ENCODE measurements at places on chromosomes 2 and 18. TPM values are rescaled to one million over a fixed set of nuclear protein-coding genes. Genes with fewer than 3 reads are reported as not detected.

- no peak for DNase-seq
Observed at GRCh38 chr2:68426848-68427579, 40.1 kb downstream of the FBXO48 start.

- DNase-seq: no peak
Observed at GRCh38 chr2:28601616-28602015, 105.8 kb downstream of the PLB1 start.

GRCh38 chr2:162082681-162083080, 8.7 kb upstream of the DPP4 start:
- DNase-seq: no peak

RNU2-63P gene
- total RNA-seq: not detected

GRCh38 chr2:124542932-124543640, 518.0 kb downstream of the CNTNAP5 start:
- no peak for DNase-seq

HOXD12 gene
- total RNA-seq: not detected

- no peak for DNase-seq
Observed at GRCh38 chr2:109155553-109156451, 26.8 kb downstream of the SH3RF3 start.

SCYGR4 gene
- not detected for total RNA-seq

KCNJ3 gene
- total RNA-seq: 0.08 TPM

IL37 gene
- total RNA-seq: 132 TPM

TEX44 gene
- not detected for total RNA-seq

DNA sequence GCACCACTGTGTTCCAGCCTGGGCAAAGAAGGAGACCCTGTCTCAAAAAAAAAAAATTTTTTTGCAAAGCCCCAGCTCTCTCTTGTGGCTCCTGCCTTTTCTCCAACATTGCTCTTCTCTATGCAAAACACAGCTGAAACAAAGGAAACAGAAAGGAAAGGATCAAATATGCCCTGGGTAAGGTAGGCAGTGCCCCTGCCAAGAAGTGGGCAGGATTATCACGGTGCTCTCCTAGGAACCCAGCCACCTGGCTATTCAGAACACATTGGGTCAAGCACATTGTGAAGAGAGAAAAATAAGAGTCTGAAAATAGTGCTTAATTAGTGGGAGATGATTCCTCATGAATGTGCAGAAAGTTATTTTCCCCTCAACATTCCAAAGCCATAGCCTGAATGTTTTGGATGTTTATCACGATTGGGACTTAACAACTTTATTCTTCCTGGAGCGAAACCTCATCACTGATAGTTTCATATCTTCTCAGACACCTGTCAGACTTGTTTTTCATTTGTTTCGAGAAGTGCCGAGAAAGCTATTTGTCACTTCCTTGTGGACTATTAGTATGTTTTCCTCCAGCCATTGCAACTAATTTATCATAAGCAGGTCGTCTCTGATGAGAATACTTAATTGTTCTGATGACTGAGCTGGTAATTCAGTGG, 42.7 kb upstream of the RPL31 start:
- no peak for DNase-seq

IL1R2 gene
- 62.4 TPM for total RNA-seq

TMEM163 gene
- not detected for total RNA-seq

GALNT3 gene
- 30.9 TPM for total RNA-seq

SLC4A5 gene
- total RNA-seq: 5.6 TPM

DNA sequence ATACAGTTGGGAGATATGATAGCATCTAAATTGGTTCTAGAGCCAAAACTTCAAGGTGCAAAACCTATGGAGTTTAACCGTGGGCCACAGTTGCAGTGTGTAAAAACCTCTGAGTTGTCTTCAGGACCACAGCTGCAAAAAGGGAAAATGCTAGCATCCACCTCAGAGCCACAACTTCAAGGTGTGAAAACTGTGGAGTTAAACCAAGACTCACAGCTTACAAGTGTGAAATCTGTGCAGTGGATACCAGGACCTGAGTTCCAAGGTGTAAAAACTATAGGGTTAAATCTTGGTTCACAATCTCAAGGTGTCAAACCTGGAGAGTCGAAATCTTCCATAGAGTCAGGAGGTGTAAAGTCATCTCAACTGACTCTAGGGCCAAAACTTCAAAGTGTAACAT, 10.4 kb upstream of the ZNF512 start:
- DNase-seq: no peak

DNA sequence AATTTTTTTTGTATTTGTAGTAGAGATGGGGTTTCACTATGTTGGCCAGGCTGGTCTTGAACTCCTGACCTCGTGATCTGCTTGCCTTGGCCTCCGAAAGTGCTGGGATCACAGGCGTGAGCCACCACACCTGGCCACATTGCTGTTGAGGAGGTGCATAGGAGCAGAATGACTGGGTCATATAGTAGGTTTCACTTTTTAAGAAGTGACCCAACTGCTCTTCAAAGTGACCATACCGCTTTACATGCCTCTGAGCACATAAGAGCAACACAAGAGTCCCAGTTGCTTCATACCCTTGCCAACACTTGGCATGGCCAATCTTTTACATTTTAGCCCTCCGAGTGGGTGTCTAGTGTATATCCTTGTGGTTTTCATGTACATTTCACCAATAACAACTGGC, 28.9 kb downstream of the RRM2 start:
- DNase-seq: no peak

- no peak for DNase-seq
Observed at GRCh38 chr2:224611938-224612337, 26.8 kb upstream of the CUL3 start.

DNA sequence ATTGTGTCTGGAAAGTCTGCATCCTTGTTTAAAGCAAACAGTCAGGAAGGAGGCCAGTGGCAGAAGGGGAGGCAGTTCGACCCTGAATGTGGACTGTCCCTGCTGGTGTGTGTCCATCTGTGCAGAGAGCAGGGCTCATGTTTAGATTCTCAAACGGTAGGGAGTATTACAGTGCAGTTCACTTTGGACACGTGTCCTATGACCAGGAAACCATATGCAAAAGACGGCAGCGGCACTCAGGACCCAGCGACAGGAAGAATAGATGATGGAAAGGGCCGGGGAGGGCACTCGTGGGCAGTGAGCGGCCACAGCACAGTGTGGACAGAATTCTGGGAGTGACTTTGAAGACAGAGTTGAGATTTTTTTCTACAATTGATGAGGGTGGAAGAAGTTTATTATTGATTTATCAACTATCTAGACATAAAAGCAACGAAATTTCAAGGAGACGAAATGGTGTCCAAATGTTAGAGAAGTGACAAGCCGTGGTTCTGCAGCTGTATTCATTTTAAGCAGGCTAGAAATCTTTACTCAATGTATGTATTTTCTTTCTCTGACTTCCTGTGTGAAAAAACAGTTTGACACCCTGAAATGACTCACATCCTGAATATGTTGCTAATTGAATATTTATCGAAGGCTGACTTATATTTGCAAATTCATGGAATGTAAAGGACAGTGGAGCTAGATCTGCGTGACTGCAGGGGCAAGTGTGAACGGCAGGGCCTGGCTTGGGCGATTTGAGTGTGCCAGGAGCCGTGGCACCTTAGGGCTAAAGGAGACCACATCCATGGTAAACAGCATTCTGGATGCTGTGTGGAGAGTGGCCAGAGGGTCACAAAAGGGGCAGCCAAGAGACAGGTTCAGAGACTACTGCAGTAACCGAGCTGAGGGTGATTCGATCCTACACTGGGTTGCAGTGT, 214.2 kb downstream of the PTGR3 start:
- no peak for DNase-seq

- no peak for DNase-seq
Observed at GRCh38 chr2:86027922-86028765, 77.5 kb downstream of the POLR1A start.

DNA sequence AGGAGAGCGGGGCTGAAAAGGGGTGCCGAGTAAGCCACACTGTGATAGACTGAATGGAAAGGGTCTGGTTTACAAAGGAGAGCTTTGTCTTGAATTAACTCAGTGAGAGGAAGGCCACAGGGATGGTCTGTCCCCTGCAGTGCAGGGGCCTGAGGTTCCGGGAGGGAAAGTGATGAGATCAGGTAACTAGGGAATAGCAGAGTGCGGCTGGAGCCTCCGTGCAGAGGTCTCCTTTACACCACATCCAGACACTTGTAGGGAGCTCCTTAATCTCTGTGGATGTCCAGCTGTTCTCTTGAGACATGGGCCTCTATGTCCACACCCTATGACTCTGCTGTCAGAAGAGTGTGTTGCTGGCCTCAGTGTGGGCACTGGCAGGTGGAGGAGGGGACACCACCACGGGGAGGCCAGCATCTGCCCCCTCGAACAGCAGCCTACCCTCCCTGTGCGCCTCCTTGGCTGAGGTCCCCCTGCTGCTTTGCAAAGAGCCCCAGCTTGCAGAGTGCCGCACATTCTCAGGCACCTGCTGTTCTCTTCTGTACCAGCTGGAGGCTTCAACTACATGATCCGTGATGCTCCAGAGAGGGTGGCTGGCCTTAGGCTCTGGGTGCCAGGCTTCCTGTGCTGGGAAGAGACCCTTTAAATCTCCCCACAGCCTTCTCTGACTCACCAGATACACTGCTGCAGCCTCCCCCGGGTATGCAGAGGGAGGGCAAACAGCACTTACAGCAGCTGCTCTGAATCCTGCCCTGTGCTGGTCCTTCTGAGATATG, 25.9 kb downstream of the ENOSF1 start:
- DNase-seq: no peak

GRCh38 chr18:12598181-12598930, 59.6 kb downstream of the SPIRE1 start:
- no peak for DNase-seq

VAMP8 gene
- total RNA-seq: 207 TPM

CNOT9 gene
- total RNA-seq: 30.1 TPM

MERTK gene
- 3.4 TPM for total RNA-seq

COLEC12 gene
- 14.5 TPM for total RNA-seq

DNA sequence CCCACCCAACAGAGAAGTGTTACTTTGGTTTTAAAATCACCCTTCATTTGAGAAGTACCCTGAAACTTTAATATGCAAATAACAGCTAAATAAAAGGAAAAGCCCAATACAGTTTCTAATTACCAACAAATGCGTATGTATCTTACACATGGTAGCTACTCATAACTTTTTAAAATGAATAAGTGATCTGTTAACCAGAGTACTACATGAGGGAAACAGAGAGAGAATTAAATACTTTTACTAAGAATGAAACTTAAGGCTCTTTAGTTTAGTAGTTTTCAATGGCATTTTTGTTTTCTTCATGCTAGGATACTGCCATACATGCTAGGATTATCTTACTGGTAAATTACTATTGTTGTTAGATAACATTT, 39.1 kb upstream of the NABP1 start:
- no peak for DNase-seq

LDLRAD4 gene
- total RNA-seq: 2.7 TPM

SOWAHC gene
- 82.3 TPM for total RNA-seq

- peak; percentile 70 for DNase-seq
Observed at GRCh38 chr2:23703037-23703582, 223.8 kb downstream of the ATAD2B start.

DNA sequence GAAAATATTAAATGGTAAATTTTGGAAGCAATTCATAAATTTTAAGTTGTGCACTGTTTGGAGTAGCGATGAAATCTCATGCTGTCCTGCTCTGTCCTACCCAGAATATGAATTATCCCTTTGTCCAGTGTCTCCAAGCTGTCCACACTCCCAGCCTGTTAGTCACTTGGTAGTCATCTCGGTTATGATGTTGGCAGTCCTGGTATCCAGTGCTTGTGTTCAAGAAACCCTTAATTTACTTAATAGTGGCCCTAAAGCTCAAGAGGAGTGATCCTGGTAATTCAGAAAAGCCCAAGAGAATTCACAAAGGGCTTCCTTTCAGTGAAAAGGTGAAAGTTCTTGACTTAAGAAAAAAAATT, 71.8 kb upstream of the STAM2 start:
- no peak for DNase-seq

OR6B2 gene
- total RNA-seq: not detected

CDH19 gene
- 9.5 TPM for total RNA-seq

DNA sequence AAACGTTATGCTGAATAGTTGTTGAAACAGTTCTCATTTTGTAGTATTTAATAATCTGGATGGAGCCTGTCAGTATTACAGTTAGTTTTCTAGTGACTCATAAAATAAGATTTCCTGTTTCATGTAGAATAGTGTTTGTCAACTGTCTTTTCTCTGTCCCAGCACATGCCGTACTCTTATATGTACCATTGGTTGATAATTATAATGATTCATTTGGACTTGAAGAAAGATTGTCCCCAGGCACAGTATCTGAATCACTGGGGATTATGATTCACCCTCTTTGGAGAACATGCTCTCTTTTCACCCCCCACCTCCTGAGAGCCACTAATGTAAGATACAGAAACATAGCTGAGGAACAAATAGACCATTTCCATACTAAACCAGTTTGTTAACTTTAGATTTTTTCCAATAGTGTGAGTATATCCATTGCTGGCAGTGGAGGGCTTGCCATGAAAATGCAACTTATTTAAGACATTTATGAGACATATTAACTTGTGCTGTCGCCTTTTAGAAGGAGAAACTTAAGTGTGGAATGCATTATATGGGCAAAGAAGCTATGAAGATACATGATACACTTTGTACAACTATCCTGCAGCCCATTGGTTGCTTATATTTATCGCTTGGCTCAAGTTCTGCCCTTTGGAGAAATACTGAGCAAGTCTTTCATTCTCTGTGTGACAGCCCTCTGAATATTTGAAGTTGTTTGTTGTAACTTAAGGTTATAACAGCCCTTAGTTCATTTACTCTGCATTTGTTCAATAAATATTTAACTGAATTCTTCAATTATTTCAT, 12.4 kb downstream of the COPS8 start:
- peak; percentile 58 for DNase-seq

GRCh38 chr18:12361770-12362378, 15.2 kb downstream of the AFG3L2 start:
- DNase-seq: no peak

- DNase-seq: no peak
Observed at GRCh38 chr2:224975761-224976160, 66.5 kb downstream of the DOCK10 start.

GRCh38 chr2:126300348-126300747, 355.6 kb upstream of the GYPC start:
- DNase-seq: no peak

FANCL gene
- 9.4 TPM for total RNA-seq

GRCh38 chr2:213162516-213163118, 11.2 kb upstream of the IKZF2 start:
- DNase-seq: no peak

DNA sequence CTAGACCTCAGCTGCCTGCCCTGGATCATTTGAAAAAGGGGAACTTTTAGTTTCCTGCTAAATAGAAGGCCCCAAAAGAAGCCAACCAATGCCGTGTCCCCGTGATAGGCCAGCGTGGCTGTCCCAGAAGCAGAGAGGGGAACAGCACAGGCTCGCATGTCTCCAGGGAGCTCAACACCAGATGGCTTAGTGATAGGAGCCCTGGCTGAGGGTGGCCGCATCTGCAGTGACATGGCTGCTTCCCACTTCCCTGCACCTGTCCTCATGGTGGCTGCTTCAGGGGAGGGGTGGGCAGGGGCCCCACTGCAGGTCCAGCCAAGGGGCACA, 79.6 kb downstream of the MBP start:
- DNase-seq: no peak

CHRND gene
- total RNA-seq: not detected

DNA sequence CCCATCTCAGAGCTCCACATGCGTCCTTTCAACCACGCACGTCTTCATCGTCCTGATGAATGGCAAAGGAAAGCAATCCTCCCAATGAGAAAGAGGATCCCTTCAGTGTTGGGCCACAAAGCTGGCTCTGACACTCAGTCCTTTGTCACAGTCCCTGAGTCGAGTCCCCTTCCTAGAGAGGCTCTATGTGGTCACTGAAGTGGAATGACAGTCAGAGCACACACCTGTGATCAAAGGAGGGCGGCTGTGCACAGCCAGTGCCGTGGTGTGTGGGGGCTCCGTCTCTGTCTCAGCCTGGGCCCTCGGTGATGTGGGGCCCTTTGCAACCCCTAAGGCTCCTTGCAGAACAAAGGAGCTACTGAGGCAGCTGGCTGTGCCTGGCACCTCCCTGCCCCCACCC, 157.3 kb upstream of the APCDD1 start:
- no peak for DNase-seq
